ENCODE measurements at places on chromosomes 7 and 10.

GRCh38 chr10:3914733-3915132, 129.7 kb upstream of the KLF6 start:
- no peak for DNase-seq

- no peak for DNase-seq
These were observed 125.1 kb upstream of the PPIF start for GRCh38 chr10:79222186-79222585.

GRCh38 chr7:94655848-94656657, at the start of gene SGCE:
Gene SGCE, minus strand, starts transcription at chr7:94656133. Its CDS starts 35 bp downstream, at chr7:94656098.
- DNase-seq = no peak

DNA sequence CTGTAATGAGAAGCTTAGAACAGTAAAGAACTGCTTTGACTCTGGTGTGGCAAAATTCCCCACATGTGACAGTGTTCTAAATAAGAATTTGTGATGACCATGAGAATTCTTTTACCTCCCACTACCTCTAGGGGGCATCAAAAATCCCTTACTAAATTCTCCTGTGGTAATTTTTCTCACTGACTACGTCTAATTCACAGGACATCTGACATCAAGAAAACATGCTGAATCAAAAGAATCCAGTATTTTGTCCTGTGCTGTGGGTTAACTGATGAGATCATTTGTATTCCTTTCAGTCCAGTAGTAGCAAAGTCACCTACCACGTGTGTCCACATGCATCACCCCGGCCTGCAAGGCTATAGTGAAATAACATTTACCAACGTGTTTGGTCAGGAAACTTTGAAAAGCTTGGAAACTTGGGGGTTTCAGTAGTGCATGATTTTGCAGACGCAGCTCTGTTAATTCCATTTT, 103.8 kb downstream of the ATE1 start:
- no peak for DNase-seq

- no peak for DNase-seq
These were observed 149.3 kb upstream of the SHH start for GRCh38 chr7:155961241-155962190.

DNA sequence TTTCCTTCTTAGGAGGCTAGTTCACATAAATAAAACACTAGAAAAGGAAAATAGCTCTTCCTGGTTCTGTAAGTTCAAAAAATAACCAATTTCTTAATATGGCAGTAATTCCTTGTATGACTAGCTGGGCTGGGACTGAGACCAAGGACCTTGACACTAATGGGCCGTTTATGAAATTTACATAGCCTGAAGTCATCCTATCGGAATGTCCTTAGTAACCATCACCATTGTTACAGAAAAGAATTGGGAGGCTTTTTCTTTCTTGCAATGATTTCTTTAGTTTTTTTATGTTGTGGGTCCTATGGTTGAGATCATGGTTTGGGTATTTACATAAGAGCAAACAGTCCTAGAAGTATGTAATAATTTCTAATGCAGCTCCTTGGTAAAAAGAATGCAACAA, 87.1 kb upstream of the HDAC9 start:
- no peak for DNase-seq

DNA sequence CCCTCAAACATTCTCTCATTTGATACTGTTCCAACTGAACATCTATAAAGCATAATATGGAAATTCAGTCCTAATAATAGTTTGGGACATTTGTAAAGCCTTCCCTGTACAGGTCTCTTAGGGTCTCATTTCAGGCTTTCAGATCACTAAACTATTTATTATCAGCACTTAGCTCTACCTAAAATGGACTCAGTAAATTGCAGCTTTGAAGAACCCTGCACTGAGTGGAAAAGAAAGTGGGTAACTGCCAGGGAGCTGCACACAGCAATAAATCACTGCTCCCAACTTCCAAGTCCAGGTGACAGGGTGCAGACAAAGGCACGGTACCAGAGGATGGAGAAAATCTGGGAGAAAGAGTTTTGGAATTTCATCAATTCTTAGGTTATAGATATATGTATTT, 164.9 kb upstream of the AOAH start:
- no peak for DNase-seq

DNA sequence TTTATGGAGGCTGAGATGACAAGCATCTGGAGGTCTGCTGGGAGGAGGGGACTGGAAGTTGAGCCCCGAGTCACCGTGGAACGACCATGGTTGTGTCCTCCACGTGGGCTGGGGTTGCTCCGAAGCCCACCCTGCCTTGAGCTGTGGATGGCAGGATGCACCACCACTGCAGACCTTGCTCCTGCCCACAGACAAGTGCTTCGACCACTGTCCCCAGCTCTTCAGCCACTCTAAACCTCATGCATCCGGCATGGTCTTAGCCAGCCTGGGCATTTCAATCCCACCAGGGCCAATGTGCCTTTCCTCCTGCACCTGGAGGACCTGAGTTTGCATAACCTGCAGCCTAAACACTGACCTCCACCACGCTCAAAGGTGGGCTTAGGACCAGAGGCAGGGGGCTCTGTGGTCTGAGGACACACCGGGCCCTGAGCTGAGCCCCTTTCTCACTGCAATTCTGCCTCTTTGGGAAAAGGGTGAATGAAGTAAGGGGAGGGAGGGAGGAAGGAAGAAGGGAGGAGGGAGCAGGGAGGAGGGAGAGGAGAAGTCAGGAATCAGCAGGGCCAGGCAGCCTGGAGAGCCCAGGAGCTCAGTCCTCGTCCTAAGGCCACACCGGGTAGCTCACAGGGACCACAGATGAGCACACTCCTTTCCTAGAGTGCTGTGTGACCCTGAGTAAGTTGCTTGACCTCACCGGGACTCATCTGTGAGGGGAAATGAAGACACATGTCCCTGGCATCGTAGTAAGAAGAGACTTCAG, 44.8 kb upstream of the DNAAF5 start:
- no peak for DNase-seq

- DNase-seq = no peak
These were observed 10.0 kb upstream of the TLX1 start for GRCh38 chr10:101120884-101121653.

DNA sequence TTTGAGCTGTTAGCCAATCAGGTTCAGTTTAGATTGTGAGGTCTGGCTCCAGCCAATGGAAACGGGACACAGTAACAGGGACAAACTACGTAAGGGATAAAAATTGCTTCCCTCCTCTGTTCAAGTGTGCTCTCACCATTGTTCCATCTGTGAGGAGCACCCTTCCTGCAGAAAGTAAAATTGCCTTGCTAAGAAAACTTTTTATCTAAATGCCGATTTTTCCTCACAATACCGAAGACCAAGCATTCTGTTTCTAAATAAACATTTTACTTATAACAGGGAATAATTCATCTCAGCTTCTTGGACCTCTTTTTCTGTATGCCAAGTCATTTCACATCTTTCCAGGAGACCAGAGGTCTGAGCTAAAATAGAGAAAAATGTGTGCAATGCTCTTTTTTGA, 59.6 kb upstream of the ZRANB1 start:
- no peak for DNase-seq

DNA sequence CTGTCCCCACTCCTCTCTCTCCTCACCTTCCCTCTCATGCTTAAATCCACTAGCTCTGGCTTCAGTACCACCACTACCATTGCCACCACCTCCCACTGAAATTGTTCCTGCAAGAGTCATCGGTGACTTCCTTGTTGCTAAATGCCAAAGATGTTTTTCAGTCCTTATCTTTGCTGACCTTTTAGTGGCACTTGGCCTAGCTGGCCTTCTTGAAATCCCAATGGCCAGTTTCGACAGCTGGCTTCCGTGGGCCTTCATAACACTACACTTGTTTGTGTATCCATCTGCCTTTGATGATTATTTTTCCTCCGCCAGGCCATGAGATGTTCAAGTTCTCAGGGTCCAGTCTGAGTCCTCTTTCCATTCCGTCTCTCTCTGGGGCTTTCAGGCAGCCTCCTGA, 118.2 kb upstream of the NANOS1 start:
- no peak for DNase-seq

- DNase-seq = no peak
These were observed 446.4 kb upstream of the PFKP start for GRCh38 chr10:2620827-2621521.

GRCh38 chr10:47264797-47265281, 35.2 kb upstream of the GDF10 start:
- DNase-seq = no peak

DNA sequence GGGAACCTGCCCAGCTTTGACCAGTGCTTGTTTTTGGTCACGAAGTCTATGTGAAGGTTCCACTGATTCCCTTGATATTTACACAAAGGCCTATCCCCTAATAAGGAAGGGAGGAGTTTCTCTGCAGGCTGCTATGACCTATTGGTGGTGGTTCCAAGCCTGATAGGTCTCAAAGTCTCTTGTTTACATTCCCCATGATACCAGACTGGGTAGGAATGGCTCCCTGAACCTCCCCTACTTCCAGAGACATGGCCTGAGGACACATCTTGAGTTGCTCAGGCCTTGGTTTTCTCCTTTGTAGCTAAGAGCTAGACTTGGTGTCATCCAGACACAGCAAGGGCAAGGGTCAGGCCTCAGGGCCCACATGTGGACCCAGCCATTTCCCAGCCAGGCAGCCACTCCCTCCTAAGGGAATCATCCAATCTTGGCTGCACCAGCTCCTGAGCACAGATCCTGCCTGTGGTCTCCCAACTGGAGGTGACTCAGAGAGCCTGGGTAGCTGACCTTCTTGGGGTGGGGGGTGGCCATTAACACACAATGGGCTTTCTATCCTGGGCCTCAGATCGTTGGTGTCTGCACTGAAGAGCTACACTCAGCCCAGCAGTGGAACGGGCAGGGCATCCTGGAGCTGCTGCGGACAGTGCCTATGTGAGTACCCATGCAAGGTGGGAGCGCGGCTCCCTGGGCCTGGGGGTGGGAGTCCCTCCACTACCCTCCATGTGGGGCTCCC, 51.0 kb upstream of the TRIM8 start:
- DNase-seq = no peak

DNA sequence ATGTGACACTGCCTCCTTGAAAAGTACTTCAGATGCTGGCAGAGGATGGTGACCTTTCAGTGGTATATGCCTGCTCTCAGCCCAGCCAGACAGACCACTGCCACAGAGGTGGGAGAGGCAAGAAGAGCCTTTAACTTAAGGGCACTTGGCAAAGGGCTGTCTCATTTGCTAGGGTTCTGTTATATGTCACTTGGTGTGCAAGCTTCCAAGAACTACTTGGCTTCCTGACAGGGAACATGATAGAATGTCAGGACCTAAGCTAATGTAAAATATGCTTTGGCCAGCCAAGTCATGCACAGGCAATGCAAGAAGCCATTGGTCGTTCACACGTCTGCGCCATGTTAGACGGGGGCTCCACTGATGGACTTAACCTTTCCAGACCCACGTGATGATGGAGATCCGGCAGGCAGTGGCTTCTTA, 54.7 kb downstream of the RBM20 start:
- no peak for DNase-seq

- no peak for DNase-seq
These were observed 164.7 kb downstream of the ZMYND11 start for GRCh38 chr10:299969-300368.

- no peak for DNase-seq
These were observed 48.7 kb downstream of the CAV1 start for GRCh38 chr7:116573541-116573940.

- DNase-seq = no peak
These were observed 296.8 kb upstream of the CACNA2D1 start for GRCh38 chr7:82740246-82740848.

DNA sequence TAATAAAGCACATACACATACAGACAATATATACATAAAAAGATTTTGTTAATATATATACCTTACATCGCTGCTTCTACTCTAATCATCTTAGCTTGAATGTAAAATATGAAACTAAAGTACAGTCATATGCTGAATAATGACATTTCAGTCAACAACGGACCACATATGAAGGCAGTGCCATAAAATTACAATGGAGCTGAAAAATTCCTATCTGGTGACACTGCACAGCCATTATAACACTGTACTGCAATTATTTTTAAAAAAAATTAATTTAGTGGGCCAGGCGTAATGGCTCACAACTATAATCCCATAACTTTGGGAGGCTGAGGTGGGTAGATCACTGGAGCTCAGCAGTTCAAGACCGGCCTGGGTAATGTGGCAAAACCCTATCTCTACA, 122.3 kb downstream of the JMJD1C start:
- no peak for DNase-seq

GRCh38 chr10:12264204-12264940, 68.4 kb downstream of the CDC123 start:
- peak; percentile 51 for DNase-seq

DNA sequence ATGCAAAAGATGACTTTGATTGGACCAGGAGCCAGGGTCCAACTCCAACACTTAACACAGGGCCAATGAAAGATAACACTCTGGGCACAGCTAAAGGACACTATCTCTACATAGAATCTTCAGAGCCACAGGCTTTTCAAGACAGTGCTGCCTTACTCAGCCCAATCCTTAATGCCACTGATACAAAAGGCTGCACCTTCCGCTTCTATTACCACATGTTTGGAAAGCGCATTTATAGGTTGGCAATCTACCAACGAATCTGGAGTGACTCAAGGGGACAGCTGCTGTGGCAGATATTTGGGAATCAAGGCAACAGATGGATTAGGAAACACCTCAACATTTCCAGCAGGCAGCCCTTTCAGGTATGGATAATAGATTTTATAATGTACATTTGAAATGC, 160.7 kb downstream of the MALRD1 start:
- DNase-seq = no peak

DNA sequence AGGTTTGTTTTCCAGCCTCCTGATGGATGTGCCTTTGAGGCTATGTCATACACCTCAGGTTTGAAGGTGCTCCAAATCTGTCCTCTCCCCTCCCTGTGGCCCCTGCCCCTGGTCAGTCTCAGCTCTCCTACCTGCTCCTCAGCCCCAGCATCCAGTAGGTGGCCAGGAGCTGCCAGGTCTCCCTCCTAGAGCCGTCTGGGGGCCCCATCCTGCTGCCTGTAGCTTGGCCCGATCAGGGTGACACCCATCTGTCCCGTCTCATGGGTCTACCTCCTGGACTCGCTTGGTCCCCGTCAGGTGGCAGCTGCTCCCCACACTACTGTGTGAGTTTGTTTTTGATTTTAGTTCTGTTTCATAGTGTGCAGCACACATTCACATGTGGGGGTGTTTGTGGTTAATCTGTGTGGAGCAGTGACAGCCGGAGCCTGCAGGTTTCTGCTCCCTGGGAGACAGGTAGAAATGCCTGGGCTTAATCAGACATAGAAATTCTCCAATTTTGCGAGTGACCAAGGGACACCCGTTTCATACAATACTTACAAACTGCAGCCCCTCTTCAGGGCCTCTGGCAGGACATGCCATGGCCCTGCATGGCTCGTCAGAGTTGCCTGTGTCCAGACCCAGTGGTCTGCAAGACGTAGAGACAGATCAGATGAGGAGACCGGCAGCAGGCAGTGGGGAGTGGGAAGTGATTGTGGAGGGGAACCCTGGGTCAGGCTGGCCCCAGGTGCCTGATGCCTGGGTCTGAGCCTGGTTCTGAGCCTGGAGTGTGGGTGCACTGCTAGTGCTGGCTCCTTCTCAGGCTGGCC, 17.1 kb downstream of the ADCY1 start:
- no peak for DNase-seq

GRCh38 chr10:34033078-34033477, 698.6 kb upstream of the NRP1 start:
- no peak for DNase-seq

- no peak for DNase-seq
These were observed 5.6 kb upstream of the AIFM2 start for GRCh38 chr10:70137927-70138883.
